Esophagus squamous epithelium (tissue), 5 donors: ENCODE measurements at places on chromosomes 16 and 17.

- no peak for DNase-seq
Observed at GRCh38 chr16:5668553-5668952, 571.0 kb upstream of the EEF2KMT start.

GRCh38 chr17:29196769-29197515, 16.7 kb upstream of the MYO18A start:
- DNase-seq = no peak

DNA sequence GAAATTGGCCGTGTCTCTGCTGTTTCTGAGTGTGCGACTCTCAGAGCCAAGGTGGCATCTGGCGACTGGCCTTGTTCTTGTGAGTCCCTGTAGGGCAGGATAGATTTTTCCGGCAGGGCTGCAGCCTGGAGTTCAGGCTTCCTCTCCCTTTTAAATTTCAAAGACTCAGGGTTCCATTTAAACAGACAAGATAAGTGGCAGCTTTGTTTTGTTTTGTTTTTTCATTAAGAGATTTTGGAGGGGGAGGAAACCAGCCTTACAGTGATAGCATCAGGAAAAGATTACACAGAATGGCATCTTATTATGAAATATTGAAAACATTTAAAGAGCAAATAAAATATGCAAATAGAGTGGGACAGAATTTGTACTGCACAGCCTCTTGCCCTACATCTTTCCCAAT, 151.3 kb downstream of the RPTOR start:
- DNase-seq = no peak

DNA sequence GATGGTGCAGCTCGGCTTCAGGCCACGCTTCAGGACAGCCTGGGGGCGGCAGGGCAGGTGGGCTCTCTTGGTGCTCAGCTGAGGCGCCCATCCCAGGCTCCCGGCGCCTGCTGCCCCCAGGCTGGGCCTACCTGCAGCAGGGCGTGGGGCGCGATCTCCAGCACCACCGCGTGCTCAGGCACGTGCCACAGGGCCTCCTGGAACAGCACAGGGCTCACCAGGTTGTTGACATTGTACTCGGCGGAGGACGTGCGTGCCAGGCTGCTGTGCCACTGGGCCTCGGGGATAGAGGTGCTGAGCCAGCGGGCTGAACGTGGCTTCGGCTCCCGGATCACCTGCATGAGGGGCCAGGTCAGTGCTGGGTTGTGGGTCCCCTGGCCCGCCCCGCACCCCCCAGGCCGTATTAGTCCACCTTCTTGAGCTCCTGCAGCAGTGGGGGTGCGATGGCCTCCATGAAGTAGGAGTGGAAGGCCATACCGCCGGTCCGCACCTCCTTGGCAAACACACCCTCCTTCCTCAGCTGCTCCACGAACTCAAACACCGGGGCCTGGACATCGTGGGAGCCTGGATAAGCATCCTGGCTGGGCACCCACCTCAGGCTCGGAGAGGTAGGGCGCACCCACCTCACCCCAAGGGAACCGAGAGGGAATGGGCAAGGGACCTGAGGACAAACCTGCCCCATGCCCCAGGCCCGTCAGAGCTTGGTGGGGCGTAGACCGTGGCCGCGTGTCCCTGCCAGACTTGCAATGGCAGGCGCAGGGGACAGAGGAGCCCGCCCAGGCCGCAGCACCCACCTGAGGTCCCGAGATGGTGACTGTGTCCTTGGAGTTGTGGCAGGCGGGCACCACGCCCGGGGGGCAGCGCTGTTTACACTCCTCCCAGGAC, 9.0 kb downstream of the FASN start:
- DNase-seq = no peak

DNA sequence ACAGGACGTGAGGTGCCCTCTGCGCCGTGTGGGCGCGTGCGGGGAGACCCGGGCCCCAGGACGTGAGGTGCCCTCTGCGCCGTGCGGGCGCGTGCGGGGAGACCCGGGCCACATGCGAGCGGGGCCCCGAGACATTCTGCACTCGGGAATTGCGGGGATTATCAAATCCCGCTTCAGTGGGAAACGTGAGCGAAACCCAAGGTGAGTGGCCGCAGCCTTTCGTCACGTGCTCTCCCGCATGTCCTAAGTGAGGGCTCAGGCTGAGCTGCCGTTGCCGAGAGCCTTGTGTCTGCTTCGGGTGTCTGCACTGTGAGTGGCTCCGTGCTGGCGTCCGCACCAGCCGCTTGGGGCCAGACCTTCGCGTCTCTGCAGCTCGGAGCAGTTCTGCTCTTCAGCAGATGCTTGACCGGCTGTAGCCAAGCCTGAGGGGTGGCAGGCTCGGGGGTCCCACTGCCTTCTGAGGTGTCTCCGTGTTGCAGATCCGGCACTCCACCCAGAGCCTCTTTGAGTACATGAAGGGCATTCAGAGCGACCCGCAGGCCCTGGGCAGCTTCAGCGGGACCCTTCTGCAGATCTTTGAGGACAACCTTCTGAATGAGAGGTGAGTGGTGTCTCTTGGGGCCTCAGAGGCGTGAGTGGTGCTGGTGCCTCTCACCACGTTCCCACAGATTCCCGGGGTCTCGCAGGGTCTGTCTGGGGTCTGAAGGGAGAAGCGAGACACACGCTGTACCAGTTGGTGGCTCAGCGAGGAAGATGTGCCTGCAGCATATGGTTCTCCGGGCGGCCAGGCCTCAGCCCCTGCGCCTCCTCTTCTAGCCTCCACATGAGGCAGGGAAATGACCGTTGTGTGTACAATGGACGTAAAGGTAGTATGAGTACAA, 90.5 kb upstream of the ZNF750 start:
- DNase-seq = no peak

DNA sequence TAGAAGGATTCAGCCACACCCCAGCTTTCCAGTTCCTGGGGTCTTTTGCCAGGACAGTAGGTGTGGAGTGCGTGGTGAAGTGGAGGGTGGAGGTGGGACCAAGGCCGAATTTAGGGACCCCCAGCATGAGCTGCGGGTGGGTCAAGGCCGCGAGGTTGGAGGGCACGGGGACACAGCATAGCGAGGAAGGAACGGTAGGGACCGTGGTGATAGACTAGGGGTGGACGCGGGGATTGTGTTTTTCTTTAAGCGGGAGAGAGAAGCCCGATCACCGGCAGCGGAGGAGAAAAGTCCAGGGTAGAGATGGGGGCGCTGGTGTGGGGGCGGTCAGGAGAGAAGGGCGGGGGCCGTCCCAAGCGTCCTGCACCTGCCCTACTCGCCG, 261 bp upstream of the B4GALNT2 start:
- no peak for DNase-seq

GRCh38 chr17:56929362-56929969, 15.6 kb upstream of the TRIM25 start:
- no peak for DNase-seq

GRCh38 chr16:14087590-14088154, 16.6 kb downstream of the MRTFB start:
- DNase-seq = no peak
